Activated CD8-positive, alpha-beta memory T cell treated with anti-CD3 and anti-CD28 coated beads for 36 hours (primary cell): ENCODE measurements at places on chromosomes 2 and 18. TPM values are rescaled to one million over a fixed set of nuclear protein-coding genes. Genes with fewer than 3 reads are reported as not detected.

Gene CENPA
- total RNA-seq: 27.8 TPM

Gene CYP27C1
- not detected for total RNA-seq

Gene SPEG
- total RNA-seq: 0.78 TPM

Gene SERPINB11
- total RNA-seq: not detected

Gene AQP12A
- not detected for total RNA-seq

Gene CROCC2
- not detected for total RNA-seq

Gene TMEM163
- total RNA-seq: 0.10 TPM

Gene UBE2F
- total RNA-seq: 64.5 TPM

Gene DNER
- not detected for total RNA-seq

Gene GREB1L
- not detected for total RNA-seq

Gene PMAIP1
- 71.1 TPM for total RNA-seq

Gene MYO5B
- not detected for total RNA-seq
